NCI-H748 treated with DMSO at 0.1 percent for 48 hours (cell line): ENCODE measurements at places on chromosomes 13 and 19.

DNA sequence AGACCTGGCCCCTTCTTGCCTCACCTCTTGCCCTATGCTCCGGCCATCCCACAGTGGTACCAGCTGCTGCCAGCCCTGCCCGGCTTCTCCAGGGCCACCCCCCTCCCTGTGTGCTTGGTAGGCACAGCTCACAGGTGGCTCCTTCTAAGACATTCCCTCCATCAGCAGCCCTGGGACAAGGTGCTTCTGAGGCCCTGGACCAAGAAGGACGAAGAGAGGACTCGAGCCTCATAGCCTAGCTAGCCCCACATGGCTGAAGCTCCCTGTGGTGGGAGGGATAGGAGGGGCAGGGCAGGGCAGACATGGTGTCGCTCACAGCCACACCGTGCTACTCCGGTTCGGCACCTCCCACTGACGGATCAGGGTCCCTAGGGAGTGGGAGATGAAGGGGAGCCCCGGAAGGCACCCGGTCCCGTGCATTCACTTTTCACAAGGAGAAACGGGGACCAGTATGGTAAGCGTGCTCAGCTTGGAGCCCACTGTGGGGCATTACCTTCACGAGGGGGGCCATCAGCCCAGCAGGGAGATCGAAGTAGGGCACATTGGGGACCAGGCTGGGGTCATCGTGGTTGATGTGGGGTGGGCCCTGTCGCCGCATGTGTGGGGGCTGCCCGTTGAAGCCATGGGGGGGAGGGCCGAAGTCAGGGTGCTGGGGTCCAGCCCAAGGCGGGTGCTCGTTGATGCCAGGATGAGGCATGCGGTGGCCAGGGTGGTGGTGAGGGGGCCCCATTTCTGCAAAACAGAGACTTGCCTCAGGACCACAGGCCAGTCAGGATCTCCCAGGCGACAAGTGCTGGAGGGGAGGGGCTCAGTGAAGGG, 19.5 kb downstream of the CHERP start:
- DNase-seq = no peak

DNA sequence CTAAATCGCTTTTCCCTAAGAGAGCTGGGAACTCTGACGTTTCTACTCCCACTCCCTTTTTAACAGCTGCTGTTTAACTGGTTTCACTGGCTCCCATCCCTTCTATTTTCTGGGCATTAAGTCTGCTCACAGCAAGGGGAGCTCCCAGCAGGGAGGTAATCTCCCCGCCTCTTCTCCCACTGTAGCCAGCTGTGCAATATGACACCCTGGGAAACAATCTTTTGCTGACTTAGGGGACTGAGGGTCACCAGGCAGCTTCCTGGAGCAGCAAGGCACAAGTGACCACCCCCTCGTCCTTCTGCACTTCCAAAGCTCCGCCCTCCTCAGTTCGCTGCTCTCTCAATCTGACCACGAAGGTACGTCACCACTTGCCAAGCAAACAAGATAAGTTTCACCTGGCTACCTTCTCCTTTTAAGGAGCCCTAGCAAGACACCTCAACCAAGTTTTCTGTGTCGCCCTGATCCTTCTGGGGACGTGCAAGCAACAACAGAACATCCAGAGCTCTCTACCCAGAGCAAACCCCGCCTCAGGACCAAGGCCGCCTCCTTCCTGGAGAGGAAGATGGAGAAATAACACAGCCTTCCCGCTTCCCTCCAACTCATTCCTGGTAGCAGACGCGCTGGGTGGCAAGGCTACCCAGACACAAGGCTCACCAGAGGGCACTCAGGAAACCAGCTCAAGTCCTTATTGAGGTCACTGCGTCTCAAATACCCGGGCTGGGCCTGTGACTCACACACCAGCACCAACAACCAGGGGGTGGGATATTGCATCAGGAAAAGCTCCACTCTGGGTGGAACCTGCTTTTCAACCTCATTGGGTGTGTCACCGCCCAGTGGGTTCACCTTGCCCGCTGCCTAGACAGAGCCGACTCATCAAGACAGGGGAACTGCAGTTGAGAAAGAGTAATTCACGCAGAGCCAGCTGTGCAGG, 92.4 kb downstream of the STK24 start:
- peak; percentile 34 for DNase-seq

- no peak for DNase-seq
Measured at GRCh38 chr13:35888981-35889380, 242.2 kb downstream of the DCLK1 start.

DNA sequence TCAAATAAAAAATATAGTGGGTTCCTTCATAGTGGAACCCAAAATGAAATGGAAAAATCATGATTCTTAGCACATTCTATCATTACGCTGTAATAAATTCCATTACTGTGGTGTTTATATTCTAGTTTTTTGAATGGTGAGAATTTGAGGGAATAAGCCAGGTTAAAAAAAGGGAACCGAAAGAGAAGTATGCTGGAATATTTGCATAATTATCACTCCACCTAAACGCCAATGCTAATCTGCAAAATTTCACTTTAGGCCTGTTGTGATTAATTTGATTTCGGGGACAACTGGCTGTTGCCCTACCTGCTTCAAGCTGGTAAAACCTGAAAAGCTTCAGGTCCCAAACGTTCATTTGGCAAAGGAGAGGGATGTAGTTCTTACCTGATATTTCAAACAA, 32.1 kb upstream of the SCEL start:
- DNase-seq = no peak

DNA sequence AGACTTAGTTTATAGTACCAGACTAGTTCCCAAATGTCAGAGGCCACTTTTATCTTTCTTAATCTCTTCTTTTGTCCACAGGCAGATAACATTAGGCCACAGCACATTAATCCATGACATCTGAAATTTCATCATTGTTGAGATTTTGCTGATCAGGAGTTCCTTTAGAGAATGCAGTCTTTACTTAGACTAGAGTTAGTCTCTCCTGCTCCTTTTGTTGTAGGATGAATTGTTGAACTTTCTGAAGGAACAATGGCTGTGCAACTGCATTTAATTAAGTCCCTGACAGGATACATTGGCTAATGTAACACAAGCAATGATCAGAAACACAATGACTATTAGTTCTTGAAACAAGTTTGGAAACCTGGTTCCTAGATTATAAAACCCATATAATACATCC, 266.3 kb downstream of the PCDH20 start:
- DNase-seq = no peak

DNA sequence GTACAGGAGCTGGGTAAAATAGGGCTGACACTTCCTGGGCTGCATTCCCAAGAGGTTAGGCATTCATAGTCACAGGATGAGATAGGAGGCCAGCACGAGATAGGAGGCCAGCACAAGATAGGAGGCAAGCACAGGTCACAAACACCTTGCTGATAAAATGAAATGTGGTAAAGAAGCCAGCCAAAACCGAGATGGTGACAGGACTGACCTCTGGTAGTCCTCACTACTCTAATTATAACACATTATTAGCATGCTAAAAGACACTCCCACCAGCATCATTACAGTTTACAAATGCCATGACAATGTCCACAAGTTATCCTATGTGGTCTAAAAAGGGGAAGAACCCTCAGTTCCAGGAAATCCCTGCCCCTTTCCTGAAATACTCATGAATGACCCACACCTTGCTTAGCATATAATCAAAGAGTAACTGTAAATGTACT, 20.9 kb upstream of the IGSF23 start:
- DNase-seq = no peak

DNA sequence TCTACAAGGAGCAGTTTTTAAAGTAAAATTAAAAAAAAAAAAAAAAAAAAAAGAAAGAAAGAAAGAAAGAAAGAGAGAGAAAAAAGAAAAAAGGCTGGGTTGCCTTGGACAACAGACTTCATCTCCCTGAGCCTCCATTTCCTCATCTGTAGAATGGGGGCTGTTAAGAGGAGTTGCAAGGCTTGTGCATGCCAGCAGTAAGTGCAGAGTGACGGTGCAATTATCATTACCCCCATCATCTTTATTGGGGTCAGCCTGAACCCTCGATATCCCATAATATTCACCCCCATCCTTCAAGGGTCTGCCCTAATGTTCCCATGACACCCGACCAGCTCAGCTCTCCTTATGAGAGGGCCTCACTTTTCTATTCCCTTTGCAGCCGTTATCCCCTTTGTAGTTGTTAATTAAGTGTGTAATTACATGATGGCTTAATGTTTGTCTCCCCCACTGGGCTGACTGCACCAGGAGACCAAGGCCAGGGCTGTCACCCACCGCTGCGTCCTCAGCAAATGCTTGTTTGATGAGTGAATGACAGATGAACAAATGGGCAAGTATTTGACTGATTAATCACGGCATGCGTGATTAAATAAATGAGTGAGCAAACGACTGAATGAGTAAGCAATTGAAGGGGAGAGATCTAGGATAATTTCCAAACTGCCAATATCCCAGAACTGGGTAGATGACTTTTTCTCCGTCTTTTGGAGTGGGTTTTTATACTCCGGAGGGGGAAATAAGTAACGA, 10.1 kb downstream of the FOSB start:
- peak; percentile 86 for DNase-seq

DNA sequence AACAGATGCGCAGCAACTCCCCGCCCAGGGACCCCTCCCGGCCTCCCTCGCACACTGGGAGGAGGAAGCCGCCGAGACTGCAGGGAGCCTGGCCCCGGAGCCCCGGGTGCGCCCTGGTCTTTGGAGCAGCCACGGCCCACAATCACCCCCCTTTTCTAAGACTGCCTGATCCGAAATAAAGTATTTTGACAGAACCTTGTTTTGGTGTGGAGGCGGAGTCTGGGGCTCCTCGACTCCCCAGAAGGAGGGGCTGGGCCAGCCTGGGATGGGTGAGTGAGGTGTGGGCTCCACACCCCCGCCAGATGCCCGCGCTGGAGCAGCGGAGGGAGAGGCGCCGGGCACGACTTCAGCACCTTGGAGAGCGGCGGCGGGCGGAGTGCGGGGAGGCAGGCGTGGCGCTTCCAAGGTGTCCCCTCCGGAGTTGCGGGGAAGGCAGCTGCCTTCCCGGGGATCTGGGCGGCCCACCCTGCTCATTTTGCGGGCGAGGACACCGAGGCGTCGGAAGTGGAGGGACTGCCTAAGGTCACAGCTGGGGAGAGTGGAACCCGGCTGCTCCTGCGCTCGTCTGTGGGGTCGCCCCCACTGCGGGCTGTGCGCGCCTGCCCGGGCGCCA, 9.4 kb downstream of the SIRT6 start:
- DNase-seq = no peak

DNA sequence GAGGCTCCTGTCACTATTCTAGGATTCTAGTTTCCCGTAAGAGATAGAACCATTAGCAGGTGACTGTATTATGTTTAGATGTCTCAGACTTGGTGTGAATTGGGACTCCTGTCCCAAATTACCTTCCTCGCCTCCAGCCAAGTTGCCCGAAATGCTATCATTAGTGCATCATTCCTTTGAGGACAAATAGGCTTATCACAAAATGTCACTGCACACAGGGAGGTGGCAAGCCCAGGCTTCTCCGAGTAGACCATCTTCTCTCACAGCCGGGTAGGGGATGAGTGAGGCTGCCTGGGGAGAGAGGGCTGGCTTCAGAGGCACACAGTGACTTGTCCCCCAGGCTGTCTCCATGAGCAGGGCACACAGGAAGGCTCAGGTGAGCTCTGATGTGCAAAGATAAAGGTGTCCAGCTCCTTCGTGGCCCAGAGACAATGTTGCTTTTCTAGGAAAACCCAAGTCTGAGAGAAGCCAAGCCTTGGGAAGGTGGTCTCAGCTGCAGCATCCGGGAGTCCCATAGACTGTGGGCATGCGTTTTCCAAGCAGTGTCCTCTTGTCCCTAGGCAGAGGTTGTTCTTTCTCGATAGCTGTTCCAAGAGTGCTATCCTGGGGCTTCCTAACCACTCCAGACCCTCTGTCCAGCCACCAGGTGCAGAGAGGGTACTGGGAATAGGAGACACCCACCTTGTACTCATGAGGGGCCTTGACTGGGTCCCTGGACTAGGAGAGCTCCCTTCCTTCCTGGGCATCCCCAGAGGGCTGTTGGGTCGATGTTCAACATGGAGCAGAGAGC, 163.1 kb upstream of the TSHZ3 start:
- DNase-seq = no peak

DNA sequence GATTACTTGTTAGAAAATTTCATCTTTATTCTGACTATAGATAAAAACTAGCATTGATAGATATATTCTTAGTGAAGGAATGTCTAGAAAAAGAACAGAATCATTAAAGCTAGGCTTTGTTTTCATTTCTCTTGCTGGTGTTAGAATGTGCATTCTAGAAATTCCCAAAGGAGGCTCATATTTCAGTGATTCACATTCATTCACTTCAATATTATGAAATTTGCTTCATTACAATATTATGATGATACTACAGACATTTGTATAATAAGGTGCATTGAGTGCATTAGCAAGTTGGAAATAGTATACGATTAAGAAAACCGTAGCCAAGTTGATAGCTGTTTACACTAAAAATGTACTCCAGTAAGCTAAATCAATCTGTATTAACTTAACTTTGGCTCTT, 70.7 kb upstream of the MYCBP2 start:
- no peak for DNase-seq

- no peak for DNase-seq
Measured at GRCh38 chr13:75836441-75836840, 200.3 kb downstream of the LMO7 start.

- no peak for DNase-seq
Measured at GRCh38 chr13:63774133-63774532, 2358.5 kb upstream of the PCDH20 start.

GRCh38 chr19:19502808-19503602, 12.3 kb downstream of the TSSK6 start:
- DNase-seq = no peak

- no peak for DNase-seq
Measured at GRCh38 chr19:5099701-5100221, 130.8 kb downstream of the KDM4B start.

- no peak for DNase-seq
Measured at GRCh38 chr19:53969366-53969765, 6.6 kb downstream of the CACNG8 start.

GRCh38 chr13:30169442-30169841, 137.9 kb downstream of the KATNAL1 start:
- no peak for DNase-seq

DNA sequence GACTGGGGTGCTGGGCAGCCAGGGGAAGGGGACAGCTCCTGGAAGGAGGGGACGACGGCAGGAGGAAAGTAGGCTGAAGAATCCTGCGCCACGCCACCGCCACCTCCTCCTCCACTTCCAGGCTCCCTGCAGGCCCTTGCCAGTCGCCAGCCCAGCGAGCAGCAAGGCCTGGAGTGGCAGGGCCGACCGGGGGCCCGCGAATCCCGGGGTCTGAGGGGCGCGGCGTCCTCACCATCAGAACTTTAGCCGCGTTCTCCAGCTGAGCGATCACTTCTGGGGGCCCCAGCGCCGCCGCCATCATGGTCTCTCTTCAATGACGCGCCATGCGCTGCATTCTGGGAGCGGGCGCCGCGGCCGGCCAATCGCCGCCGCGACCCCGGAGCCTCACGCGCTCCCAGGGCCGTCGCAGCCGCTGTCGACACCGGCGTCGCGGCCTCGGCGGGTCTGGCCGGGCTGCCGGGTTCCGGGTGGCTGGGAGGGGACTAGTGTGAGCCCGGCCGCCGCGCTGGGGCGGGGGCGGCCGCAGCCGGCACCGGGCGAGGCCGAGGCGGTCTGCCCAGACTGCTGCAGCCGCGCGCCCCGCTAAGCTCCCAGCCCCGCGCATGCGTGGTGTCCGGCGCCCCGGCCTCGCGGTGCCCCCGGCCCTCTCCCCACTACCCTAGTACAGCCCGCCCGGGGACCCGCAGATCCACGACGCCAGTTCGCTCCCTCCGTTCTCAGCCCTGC, at the start of gene XPO4:
Gene XPO4 (minus strand): TSS at position 309 of the 726 bp plus-strand sequence. CDS start 8 bp downstream, at position 301.
- DNase-seq = peak; percentile 83

GRCh38 chr13:36454987-36455386, 22.7 kb downstream of the CCNA1 start:
- DNase-seq = no peak

GRCh38 chr13:36857253-36857652, 38.2 kb downstream of the RFXAP start:
- no peak for DNase-seq
